ENCODE measurements at places on chromosomes 3 and 15. TPM values are rescaled to one million over a fixed set of nuclear protein-coding genes. Genes with fewer than 3 reads are reported as not detected.

GRCh38 chr3:188280627-188281026 lies 126.7 kb downstream of the LPP start:
- DNase-seq: no peak

The PLA1A gene
- total RNA-seq: 2.6 TPM

GRCh38 chr15:39628546-39629257 lies 47.8 kb downstream of the THBS1 start:
- DNase-seq: no peak

DNA sequence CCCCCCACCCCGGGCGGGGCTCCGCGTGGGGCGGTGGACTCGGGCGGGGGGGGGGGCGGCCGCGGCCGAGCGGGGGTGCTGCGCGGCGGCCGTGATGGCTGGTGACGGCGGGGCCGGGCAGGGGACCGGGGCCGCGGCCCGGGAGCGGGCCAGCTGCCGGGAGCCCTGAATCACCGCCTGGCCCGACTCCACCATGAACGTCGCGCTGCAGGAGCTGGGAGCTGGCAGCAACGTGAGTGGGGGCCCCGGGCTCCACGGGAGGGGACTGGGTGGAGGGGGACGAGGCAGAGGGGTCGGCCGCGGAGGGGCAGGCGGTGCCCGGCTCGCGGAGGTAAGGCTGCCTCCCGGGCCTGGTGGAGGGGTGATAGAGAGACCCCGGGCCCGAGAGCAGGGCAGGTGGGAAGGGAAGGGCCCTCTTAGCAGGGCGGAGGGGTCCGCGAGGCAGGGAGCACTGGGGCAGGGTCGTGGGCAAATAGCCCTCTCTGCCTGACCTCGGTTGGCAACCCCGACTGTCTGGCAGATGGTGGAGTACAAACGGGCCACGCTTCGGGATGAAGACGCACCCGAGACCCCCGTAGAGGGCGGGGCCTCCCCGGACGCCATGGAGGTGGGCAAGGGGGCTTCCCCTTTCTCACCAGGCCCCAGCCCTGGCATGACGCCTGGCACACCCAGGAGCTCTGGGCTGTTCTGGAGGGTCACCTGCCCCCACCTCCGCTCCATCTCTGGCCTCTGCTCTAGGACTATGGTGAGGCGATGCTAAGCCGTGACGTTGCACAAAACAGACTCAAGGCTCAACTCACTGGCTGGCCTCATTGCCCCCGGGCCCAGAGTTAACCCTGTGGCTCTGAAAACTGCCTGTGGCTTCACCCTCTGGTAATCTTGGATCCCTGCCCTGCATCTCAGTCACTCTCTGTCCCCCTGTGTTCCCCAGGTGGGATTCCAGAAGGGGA lies at the start of gene ECE2:
Gene ECE2, plus strand, starts transcription at position 62 of the 950 bp plus-strand sequence. Its CDS starts 132 bp downstream, at position 194.
- no peak for DNase-seq

DNA sequence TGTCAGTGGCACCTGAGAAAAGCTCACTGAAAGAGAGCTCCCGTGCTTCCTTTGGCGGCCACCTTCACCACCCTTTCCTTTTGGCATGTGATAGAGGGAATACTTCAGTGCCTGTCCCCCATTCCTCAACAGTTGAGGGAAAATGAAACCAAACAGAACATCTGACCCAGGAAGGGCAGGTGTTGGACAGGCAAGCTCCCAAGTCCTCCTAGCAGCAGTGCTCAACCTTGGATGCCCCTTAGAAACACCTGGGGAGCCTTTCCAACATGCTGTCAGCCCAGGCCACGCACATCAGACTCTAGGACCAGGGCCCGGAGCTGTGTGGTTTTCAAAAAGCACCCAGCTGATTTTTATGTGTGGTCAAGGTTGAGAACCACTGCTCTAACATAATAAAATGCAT lies 22.4 kb downstream of the LDHAL6B start:
- DNase-seq: no peak

DNA sequence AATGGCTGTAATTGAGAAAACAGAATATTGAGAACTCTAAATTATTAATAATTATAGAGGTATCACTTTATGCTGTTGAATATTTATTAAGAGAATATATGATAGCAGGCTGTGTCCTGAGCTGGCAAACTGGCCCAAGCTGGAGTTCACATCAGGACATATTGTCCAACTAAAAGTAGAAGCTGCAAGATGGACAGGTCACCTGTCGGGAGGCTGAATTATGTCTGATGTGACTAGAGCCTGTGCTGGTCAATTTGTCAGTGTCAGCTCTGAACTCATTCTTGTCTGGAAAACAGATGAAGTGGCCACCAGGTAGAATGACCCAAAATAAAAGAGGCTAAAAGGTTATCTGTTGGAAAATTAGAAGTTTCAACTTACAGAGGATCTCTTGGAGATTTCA lies 392.2 kb downstream of the LRTM1 start:
- DNase-seq: no peak

- no peak for DNase-seq
These were observed 166.0 kb downstream of the FMN1 start for GRCh38 chr15:33028495-33028894.

The RLBP1 gene
- not detected for total RNA-seq

GRCh38 chr15:91694831-91695210 lies 158.7 kb upstream of the SLCO3A1 start:
- DNase-seq: peak; percentile 72

- DNase-seq: no peak
These were observed 222.7 kb upstream of the NAALADL2 start for GRCh38 chr3:174636451-174636850.

GRCh38 chr15:59115047-59115446 lies 10.1 kb downstream of the CCNB2 start:
- no peak for DNase-seq

- DNase-seq: no peak
These were observed 21.6 kb downstream of the RPL22L1 start for GRCh38 chr3:170848292-170848917.

The GOLGA8M gene
- total RNA-seq: 1.3 TPM

- DNase-seq: no peak
These were observed 43.2 kb upstream of the TNFAIP8L3 start for GRCh38 chr15:51137880-51138430.

The NTRK3 gene
- 4.9 TPM for total RNA-seq

- DNase-seq: no peak
These were observed 226.0 kb downstream of the ZMAT3 start for GRCh38 chr3:178845420-178846118.

GRCh38 chr15:93965304-93965908 lies 266.0 kb upstream of the MCTP2 start:
- DNase-seq: no peak

- DNase-seq: no peak
These were observed 213.4 kb upstream of the EOMES start for GRCh38 chr3:27935492-27935891.

- DNase-seq: no peak
These were observed 21.3 kb upstream of the PLCH1 start for GRCh38 chr3:155766206-155766605.

The RHCG gene
- 1.1 TPM for total RNA-seq

DNA sequence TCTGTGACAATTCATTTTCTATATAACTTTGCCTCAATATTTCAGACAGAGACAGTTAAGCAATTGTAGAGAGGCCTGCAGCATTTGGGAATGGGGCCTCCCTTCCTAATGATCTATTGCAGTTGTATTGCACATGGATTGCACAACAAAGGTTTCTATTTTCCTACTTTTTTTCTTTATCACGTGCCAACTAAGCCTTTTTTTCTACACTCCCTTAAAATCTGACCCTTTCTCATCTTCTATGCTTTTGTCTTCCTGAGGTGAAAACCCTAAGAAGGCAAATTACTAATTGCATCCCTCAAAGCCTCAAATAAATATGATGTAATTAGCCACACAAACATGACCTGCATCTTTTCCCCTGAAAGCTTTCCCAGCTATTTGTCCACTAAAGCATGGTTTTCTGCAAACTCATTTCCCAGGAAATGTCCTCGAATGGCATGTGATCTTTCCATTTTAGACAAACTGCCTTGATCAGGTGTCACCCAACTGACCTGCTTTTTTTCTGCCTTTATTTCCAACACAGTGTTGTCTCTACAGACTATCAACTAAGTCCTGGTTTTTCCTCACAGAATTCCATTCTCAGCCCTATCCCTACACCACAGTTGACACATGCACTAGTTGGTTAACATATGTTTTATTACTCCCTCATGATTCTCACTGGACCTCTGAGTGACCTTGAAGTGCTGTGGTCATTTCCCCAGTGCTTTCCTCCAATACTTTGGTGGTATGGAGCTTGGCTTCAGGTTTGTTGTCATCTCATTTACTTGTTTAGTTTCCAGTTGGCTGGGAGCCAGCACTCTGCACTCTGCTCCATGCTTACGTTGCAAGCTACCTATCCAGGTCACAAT lies 31.9 kb upstream of the TSC22D2 start:
- peak; percentile 55 for DNase-seq

- DNase-seq: no peak
These were observed 202.2 kb downstream of the OPA1 start for GRCh38 chr3:193795062-193795690.

The MKRN3 gene
- 0.57 TPM for total RNA-seq

- no peak for DNase-seq
These were observed 3.7 kb downstream of the SPTBN5 start for GRCh38 chr15:41890050-41890690.

DNA sequence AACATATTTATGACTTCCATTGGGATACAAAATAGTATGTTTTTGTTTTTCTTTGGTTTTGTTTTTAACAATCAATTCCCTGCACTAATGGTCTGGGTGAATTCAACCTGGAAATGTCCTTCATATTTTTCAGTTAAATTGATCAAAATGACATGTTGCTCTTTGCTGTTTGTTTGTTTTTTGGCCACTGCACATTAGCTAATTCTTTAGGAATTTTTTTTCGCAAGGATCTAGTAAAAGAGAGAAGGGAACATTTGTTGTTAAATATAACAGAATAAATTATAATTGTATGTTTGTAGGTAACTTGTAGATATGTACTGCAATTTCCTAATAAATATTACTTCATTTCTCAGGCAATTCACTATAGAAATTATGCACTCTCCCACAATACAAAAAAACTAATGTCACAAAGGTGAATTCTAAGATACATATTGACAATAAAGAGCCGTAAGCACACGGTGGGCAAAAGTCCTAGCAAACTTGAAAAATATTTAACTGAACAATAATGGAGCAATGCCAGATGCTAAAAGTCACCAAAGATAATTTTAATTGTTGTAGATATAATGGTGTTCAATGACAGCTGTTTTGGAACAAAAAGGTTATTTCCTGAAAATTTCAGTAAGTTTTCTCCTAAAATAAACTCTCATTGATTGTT lies 21.4 kb upstream of the PPARG start:
- no peak for DNase-seq

DNA sequence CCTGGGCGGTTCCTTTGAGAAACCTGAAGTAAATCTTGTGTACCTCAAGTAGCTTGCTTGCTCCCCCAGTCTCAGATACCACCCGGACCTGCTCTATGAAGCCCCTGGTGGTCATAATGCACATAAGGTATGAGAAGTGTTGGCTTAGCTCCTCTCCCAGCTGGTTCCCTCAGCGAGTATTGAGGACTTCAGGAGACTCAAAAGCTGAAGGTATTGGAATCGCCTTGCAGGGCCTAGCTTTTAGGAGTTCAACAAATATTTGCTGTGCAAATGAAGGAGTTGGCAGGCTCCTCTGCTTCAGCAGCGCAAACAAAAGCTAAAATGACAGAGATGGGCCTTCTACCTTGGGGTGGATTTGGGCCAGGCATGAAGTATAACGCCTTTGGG lies 1.7 kb downstream of the CMTM8 start:
- peak; percentile 60 for DNase-seq

- DNase-seq: no peak
These were observed 336.1 kb upstream of the NR2F2 start for GRCh38 chr15:95994418-95994817.

Measured in hepatocyte (in vitro differentiated cells).